ENCODE measurements at places on chromosomes 7 and 10.

DNA sequence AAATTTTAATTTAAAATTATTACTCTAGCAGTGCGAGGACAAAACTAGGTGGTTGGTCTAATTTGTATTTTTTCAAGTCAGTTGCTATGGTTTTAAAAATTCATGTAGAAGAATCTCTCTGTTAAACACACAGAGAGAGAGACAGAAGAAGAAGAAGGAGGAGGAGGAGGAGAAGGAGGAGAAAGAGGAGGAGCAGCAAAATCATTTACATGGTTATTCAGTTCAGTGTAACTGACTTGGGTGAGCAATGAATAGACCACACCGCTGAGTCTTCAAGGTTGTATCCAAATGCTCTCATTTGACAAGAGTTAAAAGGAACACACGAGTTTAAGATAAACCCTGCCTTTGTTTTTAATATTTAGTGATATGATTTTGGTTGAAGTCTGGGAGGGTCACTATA lies 131.1 kb downstream of the PDE1C start:
- DNase-seq: no peak

- DNase-seq: no peak
Measured at GRCh38 chr7:106057962-106058927, 53.9 kb downstream of the SYPL1 start.

DNA sequence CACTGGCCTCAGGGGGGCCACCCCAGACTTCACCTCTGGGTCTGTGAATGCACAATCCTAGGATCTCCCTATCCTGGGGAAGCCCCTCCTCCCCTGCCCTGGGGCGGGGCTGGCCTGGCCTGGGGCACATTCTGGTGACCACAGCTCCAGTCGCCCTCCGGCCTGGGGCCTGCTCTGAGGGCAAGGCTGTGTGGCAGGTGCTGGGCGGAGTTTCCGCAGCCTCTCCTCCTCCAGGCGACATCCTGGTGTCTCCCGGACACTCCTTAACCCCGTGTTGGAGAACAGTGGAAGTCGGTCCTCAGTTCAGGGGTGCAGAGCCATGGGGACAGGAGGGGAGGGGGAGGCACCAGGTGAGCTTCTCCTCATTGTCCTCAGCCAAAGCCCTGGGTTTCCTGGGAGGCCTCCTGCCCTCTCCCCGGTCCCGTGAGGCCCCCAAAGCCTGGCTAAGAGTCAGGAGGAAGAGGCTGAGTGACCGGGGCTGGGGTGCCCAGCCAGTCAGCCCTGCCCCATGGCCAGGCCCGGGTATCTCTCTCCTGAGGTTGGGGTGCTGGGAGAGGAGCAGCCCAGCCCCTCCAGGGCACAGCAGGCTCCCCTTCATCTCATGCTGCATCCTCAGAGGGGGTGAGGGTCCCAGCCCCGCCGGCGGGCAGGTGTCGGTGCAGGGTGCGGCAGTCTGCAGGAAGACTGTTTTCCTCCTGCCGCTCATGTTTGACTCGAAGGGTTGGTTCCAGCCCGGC lies 22.6 kb downstream of the UNCX start:
- DNase-seq: no peak

DNA sequence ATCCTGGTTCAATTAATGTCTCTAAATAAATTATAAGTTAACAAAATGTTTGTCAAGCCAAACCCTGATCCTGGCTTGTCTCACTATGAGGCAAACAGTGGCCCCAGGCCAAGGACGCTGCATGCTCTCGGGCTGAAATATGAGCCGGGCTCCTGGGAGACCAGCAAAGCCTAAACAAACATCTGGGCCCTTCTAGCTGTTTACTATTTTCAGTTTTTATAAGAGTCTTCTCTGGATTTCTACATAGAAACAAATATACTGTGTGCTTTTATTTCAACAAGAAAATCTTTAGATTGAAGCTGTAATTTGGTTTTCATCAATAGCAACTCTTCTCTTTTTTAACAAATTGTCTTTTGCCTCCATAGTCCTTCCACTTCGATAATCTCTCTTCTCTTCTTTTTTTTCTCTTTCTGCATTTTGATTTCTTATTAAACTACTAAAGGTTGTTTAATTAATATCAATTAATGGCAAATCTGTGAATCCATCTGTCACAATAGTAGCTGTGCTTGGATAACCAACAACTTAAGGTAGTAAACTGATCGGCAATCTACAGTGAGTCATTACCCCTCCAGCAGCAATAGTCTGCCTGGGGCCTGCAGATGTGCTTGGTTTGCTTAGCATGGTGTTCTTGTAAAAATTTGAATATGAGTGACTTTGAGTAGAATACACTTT lies 83.3 kb upstream of the DNAJC1 start:
- no peak for DNase-seq

DNA sequence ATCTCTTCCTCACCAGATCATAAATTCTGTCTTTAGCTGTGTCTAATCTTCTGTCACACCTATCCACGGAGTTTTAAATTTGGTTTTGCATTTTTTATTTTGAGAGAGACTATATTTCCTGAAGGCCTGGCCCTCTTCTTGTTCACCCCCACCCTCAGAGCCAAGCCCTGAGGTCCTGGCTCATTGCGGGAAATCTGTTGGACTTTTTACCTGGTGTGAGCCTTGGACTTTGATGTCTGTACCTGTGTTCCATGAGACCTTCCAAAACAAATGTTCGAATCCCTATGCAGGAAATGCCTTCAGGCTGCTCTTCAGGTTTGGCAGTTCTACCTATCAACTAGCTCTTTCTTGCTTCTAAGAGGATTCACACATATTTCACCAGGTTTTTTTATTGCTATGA lies 175.2 kb upstream of the GRB10 start:
- no peak for DNase-seq

DNA sequence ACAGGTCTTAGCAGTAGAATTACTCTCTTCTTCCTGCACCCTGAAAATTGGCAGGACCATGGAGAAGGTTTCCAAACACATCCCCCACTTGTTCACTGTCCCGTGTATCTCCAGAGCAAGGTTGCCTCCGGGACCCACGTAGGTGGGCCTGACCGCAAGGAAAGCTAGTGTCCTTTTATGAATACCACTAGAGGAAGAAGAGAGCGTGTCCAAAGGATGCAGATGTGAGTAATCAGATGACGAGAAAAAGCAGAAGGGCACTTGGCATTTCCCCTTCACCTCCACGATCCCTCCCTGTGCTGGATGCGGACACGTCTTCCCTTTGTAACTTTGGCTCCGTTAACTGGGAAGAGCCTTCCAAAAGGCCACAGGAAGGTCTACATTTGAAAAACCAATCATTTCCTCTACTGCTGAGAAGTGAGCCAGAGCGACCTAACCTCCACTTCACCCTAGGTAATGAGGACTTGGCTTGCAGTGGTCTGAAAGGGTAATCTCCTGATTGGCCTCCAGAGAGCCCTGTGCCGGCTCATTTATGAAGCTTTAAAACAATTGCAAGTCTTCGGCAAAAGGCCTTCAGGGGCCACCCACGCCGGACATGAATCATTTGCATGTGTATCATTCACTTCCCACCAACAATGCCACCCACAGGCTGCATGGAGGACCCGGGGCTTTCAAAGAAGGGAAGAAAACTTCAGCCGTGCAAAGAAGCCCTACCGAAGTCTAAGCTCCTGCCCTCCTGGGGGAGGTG lies 55.4 kb downstream of the LYZL1 start:
- DNase-seq: no peak

DNA sequence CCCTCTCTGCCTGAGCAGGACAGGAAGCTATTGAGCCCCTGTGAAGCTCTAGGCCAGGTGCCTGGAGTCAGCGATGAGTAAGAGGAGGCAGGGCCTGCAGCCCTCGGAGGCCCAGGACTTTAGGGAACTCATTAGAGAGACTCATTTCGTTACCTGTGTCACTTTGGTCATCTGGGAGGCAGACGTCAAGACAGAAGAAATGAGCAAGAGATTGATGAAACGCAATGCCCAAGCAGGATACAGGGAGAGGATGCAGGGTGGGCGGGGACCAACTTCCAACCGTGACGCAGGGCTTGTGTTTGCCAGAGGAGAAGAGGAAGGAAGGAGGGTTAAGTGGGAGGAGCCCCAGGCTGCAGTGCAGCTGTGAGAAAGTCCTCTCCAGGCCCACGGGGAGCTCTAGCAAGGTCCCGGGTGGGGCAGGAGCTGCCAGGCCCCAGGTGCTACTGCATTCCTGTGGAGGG lies 26.4 kb upstream of the GNA12 start:
- peak; percentile 15 for DNase-seq

DNA sequence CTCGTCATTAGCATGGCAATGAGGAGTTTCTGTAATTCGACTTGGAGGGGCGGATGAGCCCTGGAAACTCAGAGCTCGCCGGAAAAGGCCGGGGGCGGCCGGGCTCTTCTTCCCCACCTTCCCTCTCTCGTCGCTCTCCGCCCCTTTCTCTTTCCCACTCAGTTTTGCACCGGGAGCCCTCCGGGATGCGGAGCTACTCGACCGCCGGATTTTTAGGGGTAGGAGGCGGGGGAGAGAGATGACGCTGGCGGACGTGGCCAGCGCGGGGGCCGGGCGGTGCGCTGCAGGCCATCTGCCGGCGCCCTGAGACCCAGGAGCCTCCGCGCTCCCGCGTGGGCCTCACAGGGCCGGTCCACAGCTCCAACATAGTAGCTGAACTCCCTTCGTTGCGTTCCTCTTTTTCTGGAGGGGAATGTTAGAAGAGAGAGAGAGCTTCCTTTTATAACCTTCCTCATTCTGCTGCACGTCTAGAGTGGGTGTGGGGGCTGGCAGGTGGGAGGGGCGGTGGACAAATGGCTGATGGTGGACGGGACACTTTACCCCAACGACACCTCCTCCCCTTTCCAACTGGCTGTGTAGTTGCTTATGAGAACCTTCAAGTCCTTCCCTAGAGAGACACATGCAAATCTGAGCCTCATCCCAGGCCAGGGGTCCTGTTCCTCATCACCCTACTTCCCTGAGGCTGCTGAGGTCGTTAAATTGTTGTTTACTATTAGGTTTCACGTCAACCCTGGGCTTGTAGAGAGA lies 1.1 kb upstream of the HOXA1 start:
- no peak for DNase-seq

GRCh38 chr7:75019800-75020199 lies 53.8 kb downstream of the RCC1L start:
- DNase-seq: no peak

- DNase-seq: no peak
Measured at GRCh38 chr10:78628976-78629375, 439.8 kb upstream of the ZMIZ1 start.

- DNase-seq: no peak
Measured at GRCh38 chr7:36653008-36653662, 71.2 kb downstream of the AOAH start.

DNA sequence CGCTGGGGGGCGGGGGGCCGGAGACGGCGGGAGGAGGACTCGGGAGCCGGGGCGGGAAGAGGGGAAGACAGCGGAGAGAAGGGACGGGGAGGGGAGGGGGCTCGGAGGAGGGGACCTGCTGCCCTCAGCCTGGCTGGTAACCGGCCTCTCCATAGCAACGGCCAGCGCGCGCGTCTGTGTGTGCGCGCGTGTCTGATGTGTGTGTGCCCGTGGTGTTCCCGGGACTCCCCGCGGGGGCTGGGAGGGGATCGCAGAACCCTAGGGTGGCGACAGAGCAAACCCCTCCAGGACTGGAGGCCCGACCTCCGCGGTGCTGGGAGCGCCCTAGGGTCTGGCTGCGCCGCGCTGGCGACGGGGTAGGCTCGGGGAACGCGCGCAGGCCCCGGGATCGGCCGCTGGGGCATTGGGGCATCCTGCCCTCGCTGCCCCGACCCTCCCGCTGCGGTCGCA lies 356.3 kb downstream of the DNAJB6 start:
- no peak for DNase-seq

- no peak for DNase-seq
Measured at GRCh38 chr10:106859892-106860652, 304.4 kb downstream of the SORCS1 start.

GRCh38 chr10:131312478-131312836 lies 936 bp upstream of the TCERG1L start:
- no peak for DNase-seq

DNA sequence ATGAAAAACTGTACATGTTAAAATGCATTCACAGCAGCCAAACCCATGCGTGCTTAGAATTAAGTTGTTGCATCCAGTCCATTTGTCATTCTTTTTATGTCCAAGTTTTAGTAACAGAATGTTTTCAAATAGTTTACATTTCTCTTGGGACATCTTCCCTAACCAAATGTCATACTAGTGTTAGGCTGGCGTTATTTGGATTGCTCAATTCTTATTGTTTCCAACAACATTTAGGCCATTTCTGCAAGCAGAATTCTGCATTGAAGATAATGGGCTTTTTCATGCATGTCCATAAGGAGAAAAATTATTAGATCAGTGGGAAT lies 203.0 kb downstream of the HIBADH start:
- no peak for DNase-seq

DNA sequence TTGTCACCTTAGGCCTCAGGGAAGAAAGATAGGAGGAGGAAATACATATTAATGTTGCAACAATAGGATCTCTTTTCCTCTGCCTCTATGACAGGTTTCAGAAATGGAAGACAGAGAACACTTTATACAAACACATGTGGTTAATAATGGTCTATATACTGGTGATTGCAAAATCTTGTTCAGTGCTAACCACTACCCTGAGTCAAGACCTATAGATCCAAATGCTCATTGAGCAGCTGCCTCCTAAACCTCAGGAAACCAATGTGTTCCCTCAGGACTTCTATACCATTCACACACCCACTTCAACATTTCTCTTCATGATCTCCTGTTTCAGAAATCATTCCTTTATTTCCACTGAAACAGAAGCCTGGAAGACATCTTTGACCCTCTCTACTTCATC lies 32.5 kb upstream of the VWDE start:
- DNase-seq: no peak

- DNase-seq: no peak
Measured at GRCh38 chr10:50280049-50280841, 28.9 kb upstream of the ASAH2 start.

DNA sequence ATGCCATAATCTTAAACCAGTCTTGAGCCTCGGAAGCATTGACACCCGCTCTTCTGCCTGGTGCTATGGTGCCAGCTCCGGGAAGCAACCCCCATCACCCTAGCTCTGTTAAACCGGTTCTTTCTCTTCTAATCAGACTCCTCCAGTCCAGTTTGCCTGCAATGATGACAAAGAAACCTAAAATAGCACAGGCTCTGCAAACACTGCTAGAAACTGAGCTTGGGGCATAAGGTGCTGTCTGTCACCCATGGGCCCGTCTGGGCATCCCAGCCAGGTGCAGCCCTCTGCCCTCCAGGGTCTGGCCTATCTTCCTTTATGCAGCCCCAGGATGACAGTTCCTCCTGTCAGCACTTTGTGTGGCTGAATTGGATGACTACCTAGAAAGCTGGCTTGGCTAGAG lies 14.2 kb upstream of the CAMK2G start:
- no peak for DNase-seq

- DNase-seq: no peak
Measured at GRCh38 chr10:129277084-129277483, 190.0 kb upstream of the MGMT start.
